Gastroesophageal sphincter (tissue), 4 donors: ENCODE measurements at places on chromosomes 4 and X. TPM values are rescaled to one million over a fixed set of nuclear protein-coding genes. Genes with fewer than 3 reads are reported as not detected.

The TEX13C gene
- total RNA-seq = not detected

The MTTP gene
- 1.5 TPM for total RNA-seq

The TLR1 gene
- 16.2 TPM for total RNA-seq

The MAP3K15 gene
- 0.13 TPM for total RNA-seq

The DCLK2 gene
- total RNA-seq = 18.8 TPM

The CYBB gene
- 33.1 TPM for total RNA-seq

The EOLA1 gene
- 9.7 TPM for total RNA-seq

The FGB gene
- total RNA-seq = not detected

The CETN2 gene
- total RNA-seq = 53.2 TPM

The CYSLTR1 gene
- total RNA-seq = 13.7 TPM

The PCGF3 gene
- 46.5 TPM for total RNA-seq

The RIBC1 gene
- not detected for total RNA-seq

The MGAT4D gene
- not detected for total RNA-seq

The WNK3 gene
- total RNA-seq = 1.9 TPM
